GOT3 (cell line): ENCODE measurements at places on chromosomes 1 and 21.

- no peak for DNase-seq
These were observed 7.6 kb downstream of the OLIG2 start for GRCh38 chr21:33033094-33033951.

DNA sequence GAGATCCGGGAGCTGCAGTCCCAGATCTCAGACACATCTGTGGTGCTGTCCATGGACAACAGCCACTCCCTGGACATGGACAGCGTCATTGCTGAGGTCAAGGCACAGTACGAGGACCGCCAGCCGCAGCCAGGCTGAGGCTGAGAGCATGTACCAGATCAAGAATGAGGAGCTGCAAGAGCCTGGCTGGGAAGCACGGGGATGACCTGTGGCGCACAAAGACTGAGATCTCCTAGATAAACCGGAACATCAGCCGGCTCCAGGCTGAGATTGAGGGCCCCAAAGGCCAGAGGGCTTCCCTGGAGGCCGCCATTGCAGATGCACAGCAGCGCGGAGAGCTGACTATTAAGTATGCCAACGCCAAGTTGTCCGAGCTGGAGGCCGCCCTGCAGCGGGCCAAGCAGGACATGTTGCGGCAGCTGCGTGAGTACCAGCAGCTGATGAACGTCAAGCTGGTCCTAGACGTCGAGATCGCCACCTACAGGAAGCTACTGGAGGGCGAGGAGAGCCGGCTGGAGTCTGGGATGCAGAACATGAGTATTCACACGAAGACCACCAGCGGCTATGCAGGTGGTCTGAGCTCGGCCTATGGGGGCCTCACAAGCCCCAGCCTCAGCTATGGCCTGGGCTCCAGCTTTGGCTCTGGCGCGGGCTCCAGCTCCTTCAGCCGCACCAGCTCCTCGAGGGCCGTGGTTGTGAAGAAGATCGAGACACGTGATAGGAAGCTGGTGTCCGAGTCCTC is 25.5 kb downstream of the ETV3L start:
- DNase-seq = no peak

DNA sequence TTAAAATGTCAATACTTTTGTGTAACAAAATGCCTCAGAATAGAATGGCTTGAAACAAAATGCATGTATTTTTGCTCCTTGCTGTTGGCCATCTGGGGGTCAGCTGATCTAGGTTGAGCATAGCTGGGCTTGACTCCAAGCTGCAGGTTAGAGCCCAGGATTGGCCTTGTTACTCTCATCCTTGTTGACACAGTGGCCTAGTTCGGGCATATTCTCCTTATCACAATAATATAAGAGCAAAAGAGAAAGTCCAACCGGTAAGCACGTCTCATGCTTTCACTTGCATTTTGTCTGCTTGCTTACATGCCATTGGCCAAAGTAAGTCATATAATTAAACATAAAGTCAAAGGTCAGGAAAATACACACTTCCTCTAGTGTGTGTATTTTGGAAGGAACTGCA is 456.2 kb downstream of the KCNT2 start:
- DNase-seq = no peak

DNA sequence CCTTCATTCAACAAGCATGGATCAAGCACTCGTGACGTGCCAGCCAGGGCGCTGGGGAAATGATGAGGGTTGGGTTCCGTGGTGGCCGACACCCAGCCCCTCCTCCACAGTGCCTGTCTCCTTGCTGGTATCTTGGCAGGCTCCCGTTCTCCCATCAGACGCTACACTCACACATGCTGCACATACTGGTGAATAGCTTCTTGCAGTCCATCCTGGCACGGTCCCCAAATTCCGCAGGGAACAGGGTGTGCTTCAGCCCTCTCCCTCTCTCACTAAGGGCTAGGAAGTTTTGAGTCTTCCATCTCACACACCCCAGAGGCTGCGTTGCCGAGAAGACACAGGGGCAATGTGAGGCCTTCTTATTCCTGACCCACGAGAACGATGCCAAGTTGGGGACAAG is 10.1 kb upstream of the MEF2D start:
- no peak for DNase-seq

DNA sequence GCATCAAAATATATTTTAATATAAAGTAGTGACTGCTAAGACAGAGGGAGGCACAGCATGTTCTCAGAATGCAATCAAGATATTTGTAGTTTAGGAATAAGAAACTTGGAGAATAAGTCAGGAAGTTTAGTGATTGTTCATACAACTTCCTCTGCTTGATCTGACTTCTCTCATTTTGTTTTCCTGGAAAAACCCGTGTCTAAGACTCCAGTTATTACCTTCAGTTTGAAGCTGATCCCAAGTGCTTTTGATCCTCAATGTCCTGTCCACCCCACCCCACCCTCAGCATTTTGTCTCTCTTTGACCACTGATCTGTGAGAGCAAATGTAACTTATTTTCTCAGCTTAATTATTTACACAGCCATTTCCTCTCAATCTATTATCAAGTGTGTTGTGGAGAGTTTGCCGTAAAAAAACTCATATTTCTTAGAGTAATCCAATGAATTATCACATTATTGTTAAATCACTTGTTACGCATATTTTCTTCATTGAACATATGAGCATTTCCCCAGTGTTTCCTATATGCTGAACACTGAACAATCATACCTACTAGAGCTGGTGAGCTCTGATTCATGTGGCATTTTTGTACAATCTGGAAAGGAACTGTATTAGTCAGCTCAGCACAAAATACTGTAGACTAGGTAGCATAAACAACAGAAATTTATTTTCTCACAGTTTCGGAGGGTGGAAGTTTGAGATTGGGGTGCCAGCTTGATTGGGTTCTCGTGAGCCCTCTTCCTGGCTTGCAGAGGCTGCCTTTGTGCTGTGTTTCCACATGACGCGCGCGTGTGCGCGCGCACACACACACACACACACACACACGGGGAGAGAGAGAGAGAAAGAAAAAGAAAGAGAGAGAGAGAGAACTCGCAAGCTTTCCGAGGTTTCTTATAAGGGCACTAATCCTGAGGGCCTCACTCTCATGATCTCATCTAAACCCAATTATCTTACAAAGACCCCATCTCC is 65.5 kb upstream of the DPYD start:
- DNase-seq = no peak

GRCh38 chr1:32220746-32221580 is 1.2 kb downstream of the TMEM234 start:
- DNase-seq = no peak

DNA sequence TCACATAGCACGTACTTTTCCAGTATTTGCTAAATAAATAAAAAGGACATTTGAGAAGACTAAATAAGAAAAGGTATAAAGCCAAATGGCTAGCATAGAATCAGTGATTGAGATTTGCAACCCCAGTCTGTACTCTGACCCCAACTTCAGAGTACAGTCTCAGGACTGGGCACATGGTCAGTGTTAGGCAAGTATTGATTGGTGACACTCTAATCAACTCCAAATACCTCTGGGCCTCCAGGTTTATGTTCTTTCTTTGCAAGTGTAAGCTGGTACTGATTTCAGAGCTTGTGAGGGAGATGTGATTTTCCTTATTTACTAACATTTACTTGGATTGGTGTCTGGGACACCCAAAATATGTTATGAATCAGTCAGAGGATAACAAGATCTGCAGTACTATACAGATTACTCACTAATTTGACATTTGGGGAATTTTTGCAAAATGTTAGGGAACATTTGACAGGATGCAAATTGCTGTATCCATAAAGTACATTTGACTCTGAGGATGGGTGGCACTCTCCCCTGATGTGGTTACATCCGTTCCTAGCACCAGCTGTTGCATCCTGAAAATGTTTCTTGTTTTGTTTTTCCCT is 34.2 kb downstream of the LMO4 start:
- no peak for DNase-seq

- no peak for DNase-seq
These were observed 104.5 kb downstream of the KCNJ6 start for GRCh38 chr21:37811711-37812110.

- no peak for DNase-seq
These were observed 111.9 kb downstream of the CACNA1E start for GRCh38 chr1:181595234-181595633.

- DNase-seq = no peak
These were observed 22.7 kb upstream of the SFT2D2 start for GRCh38 chr1:168202941-168203654.

- DNase-seq = peak; percentile 0
These were observed 3.5 kb upstream of the KRTAP27-1 start for GRCh38 chr21:30340714-30341573.

- DNase-seq = no peak
These were observed 157.3 kb downstream of the NTMT2 start for GRCh38 chr1:170303034-170303433.

DNA sequence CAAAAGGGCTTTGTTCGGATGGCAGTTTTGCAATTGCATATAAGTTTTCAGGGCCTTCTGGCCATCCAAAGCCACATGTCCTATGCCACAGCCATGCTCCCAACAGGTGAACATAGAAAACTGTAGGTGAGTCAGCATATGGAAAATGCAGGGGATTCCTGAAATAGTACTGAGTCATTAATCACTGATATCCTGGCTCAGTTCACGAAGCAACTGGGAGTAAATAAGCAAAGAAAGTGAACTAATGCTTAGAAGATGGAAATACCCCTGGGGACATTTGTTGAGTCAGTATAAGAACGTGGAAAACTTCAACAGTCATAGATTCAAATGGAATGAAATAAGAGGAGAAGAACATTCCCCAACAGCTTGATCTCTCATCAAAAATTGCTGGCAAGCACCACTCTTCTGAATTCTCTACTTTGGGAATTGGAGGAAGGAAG is 148.9 kb upstream of the RUNX1 start:
- no peak for DNase-seq

- DNase-seq = no peak
These were observed 5.5 kb upstream of the PIK3R3 start for GRCh38 chr1:46137916-46138315.

DNA sequence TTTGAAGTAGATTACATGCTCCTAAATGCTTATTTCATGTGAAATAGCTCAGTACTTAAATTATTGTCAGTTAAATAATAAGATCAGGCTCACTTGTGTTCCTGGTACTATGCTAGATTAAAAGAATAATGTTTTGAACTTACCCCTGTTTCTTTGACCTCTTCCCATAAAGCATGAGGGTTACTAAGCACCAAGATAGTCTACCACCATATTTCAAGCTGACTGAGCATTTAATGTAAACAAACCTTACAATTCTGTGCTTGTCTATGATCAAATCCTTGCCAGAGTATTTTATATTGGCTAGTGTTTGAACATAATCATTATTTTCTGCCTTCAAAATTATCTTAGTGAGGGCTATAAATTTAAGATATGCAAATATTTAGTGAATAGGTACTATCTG is 98.1 kb downstream of the LHX9 start:
- DNase-seq = no peak

- DNase-seq = no peak
These were observed 37.0 kb downstream of the UBE2G2 start for GRCh38 chr21:44764319-44765230.

GRCh38 chr1:79422726-79423125 is 416.2 kb upstream of the ADGRL4 start:
- DNase-seq = no peak

DNA sequence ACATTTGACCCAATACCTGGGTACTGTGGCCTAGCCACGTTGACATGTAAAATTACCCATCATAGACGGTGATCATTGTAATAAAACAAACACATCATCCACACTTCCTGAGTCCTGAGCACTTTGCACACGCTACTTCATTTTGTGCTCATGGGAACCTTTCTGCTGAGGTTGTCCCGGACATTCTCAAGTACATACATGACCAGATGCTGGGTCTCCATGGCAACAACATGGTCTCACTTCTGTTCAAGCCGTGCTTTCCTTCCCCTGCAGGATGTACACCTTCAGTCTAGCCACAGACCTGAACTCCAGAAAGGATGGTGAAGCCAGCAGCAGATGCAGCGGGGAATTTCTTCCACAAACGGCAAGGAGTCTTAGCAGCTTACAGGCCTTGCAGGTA is 22.7 kb downstream of the UBASH3A start:
- no peak for DNase-seq

DNA sequence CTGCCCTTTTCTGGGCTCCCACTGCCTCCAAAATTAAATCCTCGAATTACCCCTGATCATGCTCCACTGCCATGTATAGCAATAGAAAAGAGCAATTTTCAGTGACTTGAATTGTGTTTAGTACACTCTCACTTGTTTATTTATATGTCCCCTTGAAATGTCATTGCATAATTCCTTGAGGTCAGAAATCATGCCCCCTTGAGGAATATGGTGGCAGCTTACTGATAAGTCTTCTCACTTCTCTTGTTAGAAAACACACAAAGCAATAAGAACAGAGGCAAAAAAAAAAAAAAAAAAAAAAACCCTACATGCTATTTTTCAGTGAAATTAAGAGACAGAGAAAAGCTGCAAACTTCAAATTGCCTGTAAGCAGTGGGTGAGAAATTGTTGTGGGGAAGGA is 37.5 kb downstream of the GPR88 start:
- DNase-seq = no peak

DNA sequence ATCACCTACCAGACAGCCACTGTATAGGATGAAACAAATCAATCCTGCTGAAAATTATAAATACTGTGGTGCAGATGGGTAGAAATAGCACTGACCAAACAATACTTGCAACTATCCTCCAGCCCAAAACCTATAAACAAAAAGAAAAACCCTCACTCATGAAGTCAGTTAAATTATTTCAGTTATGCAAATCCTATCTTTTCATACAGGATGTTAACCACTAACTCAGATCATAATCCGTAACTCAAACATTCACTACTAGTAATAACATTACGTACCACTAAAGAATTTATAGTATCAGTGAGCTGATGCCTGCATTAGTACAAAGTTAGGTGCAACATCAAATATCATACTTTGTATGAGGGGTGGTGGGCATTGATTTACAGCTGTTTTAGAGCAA is 2.6 kb downstream of the NDC1 start:
- no peak for DNase-seq

GRCh38 chr1:221751226-221751887 is 9.5 kb upstream of the DUSP10 start:
- DNase-seq = no peak

GRCh38 chr1:75131565-75132241 is 2.5 kb upstream of the LHX8 start:
- no peak for DNase-seq

DNA sequence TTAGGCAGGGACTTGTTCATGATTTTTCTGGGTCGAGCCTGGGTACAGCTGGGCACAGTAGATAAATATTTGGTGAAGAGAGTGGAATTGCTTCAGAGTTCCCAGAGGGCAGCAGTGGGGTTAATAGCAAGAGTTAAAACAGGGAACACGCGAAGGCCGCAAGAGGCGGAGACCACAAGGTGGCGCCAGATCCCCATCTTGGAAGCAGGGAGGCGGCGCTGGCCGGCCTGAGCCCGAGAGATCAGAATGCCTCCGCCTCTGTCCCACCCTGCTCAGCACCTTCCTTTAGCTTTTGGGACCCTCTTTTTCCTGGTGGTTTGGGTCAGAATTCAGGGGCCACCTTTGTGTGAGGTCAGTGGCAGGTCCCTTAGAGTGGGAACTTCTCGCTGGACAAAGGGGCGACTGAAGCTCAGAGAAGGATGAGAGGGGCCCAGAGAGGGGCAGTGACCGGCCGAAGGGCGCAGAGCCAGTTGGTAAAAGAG is 6.5 kb upstream of the PADI2 start:
- DNase-seq = peak; percentile 60

- DNase-seq = no peak
These were observed 257.9 kb upstream of the RRP15 start for GRCh38 chr1:218027152-218027551.
